ENCODE measurements at places on chromosomes 4 and X.
A peak's percentile ranks its signal among the peaks of the same experiment; 100 is the strongest.

DNA sequence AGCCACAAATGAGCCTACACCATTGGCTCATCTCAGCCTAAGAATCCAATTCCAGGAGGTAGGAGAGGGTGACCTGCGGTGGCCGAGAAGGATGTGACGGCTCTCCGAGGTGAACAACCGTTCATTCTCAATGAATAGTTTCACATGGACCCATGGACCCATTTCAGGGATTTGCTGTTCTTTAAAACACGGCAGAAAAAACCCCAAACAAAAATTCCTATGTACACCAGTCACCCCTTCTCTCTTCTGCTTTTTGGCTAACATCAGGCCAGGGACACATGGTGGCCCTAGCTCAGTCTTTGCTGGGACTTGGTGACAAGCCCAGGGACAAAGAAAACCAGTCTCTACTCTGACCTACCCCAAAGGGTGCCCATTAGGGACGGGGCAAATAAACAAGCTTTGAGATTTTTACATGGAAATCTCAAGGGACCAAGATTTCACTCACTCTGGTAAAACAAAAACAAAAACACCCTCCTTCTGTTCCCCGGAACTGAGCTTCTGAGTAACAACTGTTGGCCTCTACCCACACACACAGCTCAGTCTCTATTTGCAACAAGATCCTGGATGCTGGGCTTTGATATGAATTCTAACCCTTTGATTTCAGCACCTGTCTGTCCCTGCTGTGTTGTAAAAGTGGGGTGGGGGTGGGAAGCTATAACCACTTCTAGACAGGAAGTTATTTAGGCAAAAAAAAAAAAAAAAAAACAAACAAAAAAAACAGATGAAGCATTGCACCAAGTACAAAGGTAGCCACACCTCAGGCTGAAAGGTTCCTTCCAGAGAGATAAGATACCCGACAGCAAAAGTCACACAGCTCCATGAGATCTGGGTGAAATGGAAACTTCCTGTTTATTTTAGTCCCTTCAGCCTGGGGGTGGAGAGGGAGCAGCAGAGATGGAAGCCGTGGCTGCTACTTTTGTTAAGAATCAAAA is 49.0 kb downstream of the DDX3X start:
- peak; percentile 4 for DNase-seq

DNA sequence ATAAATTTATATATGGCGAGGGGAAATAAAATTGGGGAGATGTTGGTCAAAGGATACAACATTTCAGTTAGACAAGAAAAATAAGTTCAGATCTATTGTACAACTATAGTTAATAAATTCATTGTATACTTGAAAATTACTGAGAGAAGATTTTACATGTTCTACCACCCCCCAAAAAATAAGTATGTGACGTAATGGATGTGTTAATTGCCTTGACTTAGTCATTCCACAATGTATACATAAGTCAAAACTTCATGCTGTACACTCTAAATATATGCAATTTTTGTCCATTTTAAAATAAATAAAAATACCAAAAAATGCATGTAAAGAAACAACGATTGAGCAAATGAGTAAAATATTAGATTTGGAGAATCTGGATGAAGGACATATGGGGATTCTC is 1.8 kb downstream of the USP11 start:
- no peak for DNase-seq

DNA sequence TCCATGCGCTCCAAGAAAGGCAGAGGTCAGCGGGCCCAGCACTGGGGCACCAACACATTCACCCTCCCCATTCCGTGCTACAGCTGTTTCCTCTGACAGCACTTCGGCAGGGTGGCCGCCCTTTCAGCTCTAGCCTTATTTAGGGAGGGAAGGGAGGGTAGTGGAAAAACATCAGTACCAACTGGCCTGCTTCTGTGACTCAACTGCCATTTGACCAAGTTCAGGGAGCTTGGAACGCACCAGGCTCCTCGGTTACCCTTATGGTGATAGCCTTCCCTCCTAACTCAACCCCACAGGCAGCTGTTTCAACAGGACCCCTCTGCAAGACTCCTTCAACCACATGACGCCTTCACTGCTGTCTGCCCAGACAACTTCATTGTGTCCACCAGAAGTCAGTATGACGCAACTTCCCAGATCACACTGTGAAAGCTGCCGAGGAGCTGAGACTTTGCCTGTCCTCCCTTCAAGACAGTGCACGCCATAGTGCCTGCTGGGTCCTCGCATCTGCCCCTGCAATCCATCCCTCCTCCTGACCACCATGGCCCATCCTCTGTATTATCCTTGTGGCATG is 132.2 kb downstream of the AFAP1 start:
- DNase-seq: no peak

- DNase-seq: no peak
These were observed 12.9 kb upstream of the C4orf54 start for GRCh38 chr4:99670409-99671073.

DNA sequence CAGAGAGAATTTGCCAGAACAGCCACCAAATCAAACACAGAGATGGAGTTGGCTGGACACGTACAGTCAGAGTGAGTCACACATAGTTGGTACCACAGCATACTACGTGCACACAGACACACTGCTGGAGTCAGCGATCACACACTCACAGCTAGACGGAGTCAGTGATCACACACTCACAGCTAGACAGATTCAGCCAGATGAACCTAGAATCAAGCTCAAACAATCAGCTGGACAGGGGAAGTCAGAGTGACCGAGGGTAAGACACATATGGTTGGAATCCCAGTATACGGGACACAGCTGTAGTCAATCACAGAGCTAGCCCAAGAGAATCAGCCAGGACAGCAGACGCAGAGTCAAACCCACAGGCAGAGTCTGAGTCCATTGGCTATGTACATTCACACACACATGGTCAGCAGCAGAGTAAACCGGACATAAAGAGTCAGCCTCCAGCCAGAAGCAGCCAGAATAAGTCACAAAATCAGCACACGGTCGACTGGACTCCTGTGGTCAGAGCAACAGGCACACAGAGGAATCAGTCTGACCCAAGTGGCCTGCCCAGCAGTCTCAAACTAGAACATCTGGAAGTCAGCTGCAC is 4.6 kb downstream of the SLC38A5 start:
- no peak for DNase-seq

DNA sequence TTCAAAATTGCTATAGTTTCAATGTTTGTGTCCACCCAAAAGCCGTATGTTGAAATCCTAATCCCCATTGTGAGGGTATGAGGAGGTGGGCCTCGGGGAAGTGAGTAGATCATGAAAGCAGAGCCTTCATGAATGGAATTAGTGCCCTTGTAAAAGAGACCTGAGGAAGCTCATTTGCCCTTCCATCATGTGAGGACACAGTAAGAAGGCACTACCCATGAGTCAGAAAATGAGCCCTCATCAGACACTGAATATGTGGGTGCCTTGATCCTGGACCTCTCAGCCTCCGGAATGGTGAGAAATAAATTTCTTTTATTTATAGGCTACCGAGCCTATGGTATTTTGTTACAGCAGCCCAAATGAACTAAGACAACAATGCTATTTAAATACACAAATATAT is 57.7 kb upstream of the EFHC2 start:
- DNase-seq: no peak

All from activated T-cell treated with anti-CD3 and anti-CD28 coated beads for 24 hours (primary cell).